ENCODE measurements at places on chromosomes 3 and 15.

- no peak for DNase-seq
Observed at GRCh38 chr15:48086133-48086532, 34.7 kb upstream of the SLC24A5 start.

GRCh38 chr3:31622636-31623288 lies 90.0 kb downstream of the STT3B start:
- DNase-seq, result no peak

DNA sequence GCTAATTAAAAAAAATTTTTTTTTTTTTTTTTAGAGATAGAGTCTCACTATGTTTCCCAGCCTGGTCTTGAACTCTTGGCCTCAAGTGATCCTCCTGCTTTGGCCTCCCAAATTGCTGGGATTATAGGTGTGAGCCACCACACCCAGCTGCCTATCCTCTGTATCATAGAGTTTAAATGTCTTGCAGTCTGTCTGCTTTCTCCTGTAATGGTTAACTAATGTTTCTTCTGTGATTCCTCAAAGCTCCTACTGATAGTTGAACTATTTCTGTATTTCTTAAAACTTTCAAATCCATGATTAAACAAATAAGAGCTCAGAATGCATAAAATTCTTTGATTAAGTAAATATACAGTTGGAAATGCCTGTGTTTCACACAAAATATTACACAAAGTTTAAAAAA lies 115.4 kb upstream of the TPM1 start:
- DNase-seq, result no peak

DNA sequence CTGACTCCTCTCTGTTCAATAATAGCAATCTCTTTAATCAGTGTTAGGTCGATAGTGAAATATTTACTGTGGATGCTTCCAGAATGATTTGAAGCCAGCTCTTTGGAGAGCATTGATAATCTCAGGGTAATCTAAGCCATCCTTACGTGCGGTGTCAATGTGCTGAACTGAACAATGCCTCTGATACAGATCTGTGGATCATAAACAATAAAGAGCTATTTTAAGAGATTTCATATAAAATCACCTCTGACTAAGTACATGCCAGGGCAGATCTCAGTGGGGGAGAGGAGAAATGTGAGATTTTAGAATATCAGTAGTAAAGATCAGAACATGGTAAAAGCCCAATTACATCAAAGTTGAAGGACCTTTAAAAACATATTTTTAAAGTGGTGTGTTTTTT lies 319.3 kb upstream of the GBE1 start:
- DNase-seq, result no peak

GRCh38 chr3:126039870-126040269 lies 44.1 kb downstream of the SLC41A3 start:
- no peak for DNase-seq

DNA sequence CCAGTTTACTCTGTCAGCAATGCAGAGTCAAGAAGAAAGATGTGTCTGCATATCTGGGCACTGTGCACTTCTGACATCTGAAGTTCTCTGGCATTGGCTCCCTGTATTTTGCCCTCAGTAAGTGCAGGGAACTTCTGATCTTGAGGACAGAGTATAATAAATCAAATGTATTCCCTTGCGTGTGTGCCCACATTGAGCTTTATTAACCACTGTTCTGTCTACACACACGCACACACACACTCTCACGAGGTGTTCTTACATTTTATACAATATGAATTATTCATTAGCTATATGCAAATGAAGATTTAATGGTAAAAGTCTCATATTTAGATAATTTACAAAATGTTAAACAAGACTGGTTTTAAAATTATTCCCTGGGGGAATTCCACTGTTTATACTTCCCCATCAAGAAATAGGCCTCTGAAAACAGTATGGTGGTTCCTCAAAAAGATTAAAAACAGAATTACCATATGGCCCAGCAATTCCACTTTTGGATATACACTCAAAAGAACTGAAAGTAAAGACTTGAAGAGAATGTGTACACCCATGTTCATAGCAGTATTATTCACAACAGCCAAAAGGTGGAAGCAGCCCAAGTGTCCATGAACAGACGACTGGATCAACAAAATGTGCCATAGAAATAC lies 24.6 kb upstream of the ANPEP start:
- no peak for DNase-seq

DNA sequence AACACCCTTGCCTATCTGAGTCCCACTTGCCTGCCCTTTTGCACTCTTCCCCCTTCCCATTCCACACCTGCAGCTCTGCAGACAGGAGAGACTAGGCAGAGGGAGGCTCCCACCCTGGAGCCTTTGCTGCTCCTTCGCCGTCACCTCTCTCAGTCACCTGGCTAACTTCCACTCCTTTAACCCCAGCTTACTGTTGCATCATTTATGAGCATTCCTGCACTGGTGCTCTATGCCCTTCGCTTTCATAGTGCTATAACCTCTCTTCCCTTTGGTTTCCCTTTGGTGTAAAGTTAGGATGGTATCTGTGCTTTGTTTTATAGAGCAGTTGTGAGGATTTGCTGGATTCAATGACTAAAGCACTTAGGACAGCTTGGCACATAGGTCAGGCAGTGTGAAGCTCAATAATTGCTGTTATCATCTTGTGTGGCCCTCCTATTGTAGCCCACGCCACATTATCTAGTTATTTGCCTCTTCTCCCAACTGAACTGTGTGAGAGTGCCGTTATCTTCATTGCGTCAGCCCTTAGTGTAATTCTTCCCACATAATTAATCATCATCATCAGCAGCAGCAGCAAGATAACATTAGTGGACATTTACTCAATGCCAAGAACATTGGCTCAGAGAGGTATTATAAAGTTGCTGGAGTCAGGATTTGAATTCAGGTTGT lies 253.9 kb downstream of the CACNA2D3 start:
- no peak for DNase-seq

DNA sequence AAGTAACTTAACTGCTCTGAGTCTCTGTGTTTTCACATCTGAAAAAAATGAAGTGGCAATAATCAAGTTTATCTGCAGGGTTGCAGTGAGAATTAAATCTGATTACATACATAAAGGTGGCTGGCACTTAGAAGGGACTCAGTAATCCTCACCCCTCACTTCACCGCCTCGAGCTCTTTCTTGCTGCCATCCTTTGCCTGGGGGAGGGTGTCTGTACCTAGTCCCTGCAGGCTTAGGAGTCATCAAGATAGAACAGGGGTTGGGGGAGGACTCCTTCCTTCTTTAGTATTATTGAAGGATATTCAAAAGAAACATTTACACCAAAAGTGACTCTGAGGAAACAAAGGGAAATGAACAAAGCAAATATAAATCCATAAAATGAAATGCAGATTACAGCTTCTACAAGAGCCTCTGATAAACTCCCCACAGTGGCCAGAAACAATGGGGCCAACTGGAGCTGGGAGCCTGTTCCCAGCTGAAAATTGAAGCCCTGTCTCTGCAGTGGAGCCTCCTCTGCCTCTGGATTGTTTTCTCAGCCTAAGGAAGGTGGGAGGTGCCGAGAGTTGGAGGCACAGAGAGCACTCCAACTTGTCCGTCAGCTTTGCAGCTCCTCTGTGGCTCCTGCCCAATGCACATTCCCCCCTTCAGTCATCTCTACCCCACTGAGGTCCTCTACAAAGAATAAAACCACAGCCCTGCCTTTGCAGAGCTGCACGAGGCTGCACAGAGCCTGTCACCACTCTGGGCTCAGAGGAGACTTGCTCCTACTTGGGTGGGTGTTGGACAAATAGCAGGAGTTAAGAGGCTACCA lies 41.8 kb downstream of the CRYGS start:
- DNase-seq, result no peak

GRCh38 chr15:92579931-92580470 lies 75.6 kb downstream of the FAM174B start:
- DNase-seq, result no peak

GRCh38 chr3:37386627-37387230 lies 212.3 kb upstream of the LRRFIP2 start:
- DNase-seq, result peak; percentile 7

DNA sequence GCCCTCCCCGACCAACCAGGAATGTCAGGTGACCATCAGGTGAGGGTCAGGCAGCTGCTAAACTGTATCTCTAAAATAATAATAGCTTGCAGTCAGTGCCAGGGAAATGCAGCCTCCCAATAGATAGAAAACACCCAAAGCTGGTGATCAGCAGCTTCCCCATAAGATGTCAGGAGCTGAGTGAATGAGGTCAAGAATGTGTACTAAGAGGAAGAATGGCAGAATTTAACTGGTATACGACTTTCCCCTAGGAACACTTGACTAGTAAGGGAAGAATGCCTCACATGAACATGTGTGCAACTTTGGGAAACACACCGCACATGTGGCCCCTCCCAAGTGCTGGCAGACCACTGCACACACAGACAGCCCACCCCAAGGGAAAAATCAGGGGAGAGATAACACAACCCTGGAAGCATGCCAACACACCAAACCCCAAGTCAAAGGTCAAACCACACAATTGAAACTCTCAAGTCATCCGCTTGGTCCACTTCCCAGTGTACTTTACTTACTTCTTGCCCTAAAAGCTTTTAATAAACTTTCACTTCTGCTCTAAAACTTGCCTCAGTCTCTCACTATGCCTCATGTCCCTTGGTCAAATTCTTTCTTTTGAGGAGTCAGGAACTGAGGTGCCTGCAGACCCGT lies 806.5 kb downstream of the OTOL1 start:
- DNase-seq, result no peak

DNA sequence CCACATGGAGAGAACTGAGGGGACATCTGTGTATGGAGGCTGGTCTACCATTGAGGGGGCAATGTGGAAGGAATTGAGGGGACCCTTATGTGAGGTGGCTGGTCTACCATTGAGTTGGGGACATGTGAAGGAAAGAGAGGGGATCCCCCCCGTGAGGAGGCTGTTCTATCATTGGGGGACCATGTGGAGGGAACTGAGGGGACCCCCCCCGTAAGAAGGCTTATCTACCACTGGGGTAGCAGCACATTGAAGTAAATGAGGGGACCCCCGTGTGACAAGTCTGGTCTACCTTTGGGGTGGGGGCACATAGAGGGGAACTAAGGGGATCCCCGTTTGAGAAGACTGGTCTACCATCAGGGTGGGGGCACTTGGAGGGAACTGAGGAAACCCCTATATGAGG lies 158.0 kb downstream of the FBLN2 start:
- DNase-seq, result no peak

DNA sequence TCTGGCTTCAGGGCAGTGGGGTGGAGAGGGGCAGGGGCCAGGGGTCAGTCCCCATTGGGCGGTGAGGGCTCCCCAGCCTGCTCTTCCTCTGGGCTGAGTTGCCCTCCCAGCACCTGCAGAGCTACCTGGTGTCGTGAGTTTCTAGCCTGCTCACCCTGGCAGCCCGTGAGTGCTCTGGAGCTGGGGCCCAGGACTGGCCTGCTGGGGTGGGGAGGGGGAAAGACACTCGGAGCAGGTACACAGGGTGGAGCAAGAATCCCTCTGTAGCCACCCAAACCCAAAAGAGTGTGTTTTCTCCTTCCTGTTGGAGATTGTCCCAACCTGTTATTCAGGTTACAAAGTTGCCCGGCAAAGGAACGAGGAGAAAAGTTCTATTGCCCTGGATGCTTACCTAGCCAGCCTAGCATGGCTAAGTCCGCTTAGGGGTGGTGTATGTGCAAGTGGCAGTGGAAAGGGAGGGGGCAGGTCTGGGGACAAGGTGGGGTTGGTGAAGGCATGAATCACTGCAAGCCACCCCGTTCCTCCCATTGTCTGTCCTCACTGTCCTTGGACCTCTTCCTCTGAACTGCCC lies 8.9 kb downstream of the FAM3D start:
- no peak for DNase-seq

GRCh38 chr15:76492538-76492937 lies 156.0 kb downstream of the ISL2 start:
- no peak for DNase-seq

DNA sequence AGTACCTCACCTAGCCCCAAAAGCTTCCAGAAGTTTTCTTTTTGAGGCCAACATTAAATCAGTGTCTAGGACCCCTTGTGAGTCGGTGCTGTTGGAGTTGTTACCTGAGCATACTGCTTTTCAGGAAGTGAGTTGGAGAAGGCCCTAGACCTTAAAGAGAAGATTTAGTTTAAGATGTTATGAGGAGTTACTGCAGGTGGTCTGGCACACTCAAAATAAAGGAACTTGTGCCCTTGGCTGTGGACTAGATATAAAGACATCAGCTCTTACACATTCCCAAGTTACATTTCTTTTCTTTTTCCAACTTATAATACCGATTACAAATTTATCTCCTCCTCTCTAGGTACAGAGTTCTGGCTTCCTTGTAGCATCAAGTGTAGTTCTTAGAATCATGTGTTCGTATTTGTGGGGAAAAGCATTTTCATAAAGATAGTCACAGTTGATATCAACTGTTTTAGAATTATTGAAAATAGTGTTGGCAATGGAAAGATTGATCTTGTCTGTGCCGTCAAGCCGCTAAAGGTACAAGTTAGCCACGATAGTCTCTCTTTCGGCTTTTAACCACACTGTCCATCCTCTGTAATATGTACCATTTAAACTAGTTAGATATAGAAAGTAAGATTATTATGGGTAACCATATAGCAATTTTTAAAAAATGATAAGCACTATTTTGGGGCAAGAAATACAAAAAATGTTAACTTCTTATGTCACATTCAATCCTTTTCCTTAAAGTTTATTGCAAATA lies 8.6 kb downstream of the ZIC1 start:
- DNase-seq, result no peak

GRCh38 chr15:41020829-41021228 lies 67.6 kb downstream of the CHAC1 start:
- no peak for DNase-seq

- DNase-seq, result no peak
Observed at GRCh38 chr3:69855436-69856162, 116.3 kb downstream of the MITF start.

DNA sequence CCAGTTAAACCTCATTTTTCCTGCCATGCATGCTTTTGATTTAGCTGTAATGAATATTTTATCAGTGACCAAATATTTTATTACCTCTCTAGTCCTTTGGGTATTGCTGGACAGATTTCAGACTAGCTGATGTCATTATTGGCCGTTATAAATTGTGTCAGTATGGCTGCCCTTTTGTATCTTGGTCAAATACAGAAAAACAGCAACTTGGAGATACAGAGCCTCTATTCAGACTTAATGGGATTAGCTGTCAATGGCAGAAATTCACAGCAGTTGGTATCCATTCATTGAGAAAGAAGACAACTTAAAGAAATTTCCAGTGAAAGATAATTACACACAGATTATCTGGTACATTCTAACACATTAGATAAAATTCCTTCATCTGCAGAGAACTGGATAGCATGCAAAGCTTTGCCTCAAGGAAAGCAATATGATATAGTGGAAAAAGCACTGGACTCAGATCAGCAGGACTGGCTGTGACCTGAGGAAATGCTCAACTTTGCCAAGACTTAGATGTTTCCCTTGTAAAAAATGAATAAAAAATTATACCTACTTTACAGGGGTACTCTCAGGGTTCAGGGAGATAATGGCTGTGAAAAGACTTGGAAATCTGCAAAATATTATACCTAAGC lies 20.8 kb downstream of the COL6A6 start:
- no peak for DNase-seq

DNA sequence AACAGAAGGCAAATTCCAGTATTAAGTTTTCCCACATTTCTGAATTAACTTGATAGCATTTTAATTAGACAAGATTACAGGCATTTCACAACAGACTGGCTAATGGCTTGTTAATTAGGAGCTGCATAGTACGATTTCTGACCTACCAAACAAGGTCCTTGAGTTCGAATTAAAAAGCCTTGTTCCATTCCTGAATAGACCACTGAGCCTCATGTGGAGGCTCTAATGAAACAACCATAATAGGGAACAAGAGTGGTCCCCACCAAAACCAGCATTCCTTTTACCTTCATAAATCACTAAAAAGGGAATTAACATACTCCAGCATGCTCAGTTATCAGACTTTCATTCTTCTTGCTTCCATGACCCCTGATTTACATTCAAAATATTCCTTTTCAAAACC lies 66.4 kb downstream of the PRTG start:
- no peak for DNase-seq
